ENCODE measurements at places on chromosomes 5 and 9.

DNA sequence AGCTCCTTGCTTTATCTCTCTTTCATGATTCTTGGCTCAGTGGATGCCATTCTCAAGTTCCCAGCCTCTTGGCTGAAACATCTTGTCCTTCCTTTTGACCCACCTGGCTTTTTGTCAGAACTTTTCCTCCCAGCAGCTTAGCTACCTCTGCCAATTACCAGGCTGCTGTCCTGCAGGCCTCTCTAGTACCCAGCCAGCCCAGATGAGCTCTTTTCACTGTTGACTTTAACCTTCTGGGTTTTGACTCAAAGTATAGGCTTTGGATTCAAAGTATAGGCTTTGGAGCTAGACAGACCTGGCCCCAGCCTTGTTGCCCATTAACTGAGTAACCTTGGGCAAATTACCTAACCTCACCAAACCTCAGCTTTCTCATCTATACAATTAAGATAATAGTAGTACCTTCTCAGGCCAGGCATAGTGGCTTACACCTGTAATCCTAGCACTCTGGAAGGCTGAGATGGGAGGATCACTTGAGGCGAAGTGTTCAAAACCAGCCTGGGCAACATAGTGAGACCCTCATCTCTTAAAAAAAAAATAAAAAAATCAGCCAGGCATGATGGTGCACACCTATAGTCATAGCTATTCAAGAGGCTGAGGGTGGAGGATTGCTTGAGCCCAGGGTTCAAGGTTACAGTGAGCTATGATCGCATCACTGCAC is 6.6 kb upstream of the TMEFF1 start:
- DNase-seq, result no peak

- DNase-seq, result no peak
Measured at GRCh38 chr5:6450319-6450833, 1.7 kb downstream of the UBE2QL1 start.

GRCh38 chr5:14513266-14513665 is 68.3 kb upstream of the OTULINL start:
- DNase-seq, result no peak

- DNase-seq, result no peak
Measured at GRCh38 chr5:172866802-172867748, 33.0 kb downstream of the ERGIC1 start.

- no peak for DNase-seq
Measured at GRCh38 chr9:117835798-117836197, 131.6 kb downstream of the TLR4 start.

GRCh38 chr5:18745988-18746615 is 1111.8 kb downstream of the TAF11L14 start:
- DNase-seq, result no peak

DNA sequence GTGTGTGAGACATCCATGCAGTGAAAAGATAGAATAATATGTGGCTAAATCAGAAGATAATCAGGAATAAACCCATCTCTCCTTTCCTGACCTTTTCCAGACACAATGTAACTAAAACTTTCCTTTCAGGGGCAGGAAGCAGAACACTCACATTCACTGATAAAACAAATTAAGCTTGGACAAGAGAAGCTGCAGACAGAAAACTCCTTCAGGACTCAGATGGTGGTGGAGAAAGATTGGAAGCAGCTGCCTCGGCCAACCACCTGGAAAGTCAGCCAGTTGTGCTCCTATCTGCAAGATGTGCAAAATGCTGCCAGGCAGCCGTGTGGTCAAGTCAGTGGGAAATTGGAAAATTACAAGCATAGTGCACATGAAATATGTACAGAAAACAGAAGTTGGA is 26.9 kb downstream of the RASEF start:
- no peak for DNase-seq

GRCh38 chr5:149656576-149657182 is 73.4 kb upstream of the PPARGC1B start:
- no peak for DNase-seq

GRCh38 chr9:130885484-130886375 is 10.9 kb downstream of the QRFP start:
- no peak for DNase-seq

- no peak for DNase-seq
Measured at GRCh38 chr5:121152411-121152810, 688.3 kb downstream of the PRR16 start.

DNA sequence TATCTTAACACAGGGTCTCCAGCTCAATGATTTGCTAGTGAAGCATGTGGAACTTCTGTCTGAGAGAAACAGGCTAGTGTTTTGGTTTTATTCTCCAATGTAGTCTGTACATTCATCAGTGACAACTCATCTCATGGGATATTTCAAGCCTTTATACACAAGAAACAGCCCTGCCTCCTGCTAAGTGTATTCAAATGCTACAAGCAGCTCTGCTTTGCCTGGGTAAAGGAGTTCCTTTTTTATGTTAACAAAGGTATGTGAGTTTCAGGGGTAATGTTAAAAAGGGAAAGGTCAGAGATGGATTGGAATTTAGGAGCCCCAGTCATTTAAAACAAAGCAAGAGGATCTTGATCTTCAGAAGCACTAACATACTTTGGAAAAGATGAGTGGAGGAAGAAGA is 498.7 kb downstream of the ISL1 start:
- DNase-seq, result no peak

GRCh38 chr5:149349382-149349781 is 4.1 kb downstream of the GRPEL2 start:
- no peak for DNase-seq

- no peak for DNase-seq
Measured at GRCh38 chr9:27701587-27701986, 128.3 kb upstream of the C9orf72 start.

GRCh38 chr5:74136276-74136825 is 504.2 kb downstream of the ENC1 start:
- DNase-seq, result no peak

GRCh38 chr5:149517461-149518122 is 33.6 kb downstream of the CSNK1A1 start:
- peak; percentile 28 for DNase-seq

DNA sequence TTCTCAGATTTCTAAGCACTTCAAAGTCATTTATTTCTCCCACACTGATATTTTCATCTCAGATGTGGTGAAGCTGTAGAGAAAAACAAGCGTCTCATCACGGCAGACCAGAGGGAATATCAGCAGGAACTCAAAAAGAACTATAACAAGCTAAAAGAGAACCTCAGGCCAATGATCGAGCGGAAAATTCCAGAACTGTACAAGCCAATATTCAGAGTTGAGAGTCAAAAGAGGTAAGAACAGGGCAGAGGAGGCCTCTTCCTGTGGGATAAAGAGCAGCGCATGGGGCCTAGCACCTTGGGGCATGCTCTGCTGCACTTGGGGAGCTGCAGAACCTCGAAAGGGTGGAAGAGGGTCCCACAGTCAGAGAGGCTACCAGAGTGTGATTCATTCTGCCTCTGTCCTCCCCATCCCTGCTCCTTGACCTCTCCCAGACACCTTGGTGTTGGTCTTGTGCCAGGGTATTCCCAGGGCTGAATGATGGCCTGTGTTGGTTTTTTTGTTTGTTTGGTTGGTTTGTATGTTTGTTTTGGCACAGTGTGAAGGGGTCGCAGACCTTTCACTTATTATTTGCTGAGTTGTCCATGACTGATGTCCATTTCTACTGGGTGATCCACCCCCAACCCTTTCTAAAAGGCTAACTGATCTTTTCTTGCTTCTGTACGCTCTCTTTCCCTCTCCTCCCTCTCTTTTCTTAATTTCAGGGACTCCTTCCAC is 248.9 kb downstream of the DOCK8 start:
- no peak for DNase-seq

GRCh38 chr9:105098370-105098769 is 146.1 kb upstream of the SLC44A1 start:
- DNase-seq, result no peak

DNA sequence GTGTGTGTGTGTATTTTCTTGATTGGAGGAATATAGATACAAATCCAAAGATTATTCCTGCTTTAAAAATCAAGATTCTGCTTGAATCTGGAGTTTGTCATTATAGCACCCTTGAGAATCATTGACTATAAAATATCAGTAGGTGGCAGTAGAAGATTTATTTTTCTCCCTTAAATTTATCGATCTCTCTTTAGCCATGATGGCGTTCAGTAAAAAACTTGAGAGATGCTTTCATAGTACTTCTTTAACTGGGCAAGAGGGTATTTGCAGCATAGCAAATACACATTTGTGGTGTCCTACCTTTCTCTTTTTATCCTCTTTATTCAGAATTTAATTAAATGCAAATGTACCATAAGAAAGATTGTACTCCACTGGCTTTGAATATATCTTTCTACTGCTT is 307.7 kb downstream of the ADGRV1 start:
- DNase-seq, result no peak

DNA sequence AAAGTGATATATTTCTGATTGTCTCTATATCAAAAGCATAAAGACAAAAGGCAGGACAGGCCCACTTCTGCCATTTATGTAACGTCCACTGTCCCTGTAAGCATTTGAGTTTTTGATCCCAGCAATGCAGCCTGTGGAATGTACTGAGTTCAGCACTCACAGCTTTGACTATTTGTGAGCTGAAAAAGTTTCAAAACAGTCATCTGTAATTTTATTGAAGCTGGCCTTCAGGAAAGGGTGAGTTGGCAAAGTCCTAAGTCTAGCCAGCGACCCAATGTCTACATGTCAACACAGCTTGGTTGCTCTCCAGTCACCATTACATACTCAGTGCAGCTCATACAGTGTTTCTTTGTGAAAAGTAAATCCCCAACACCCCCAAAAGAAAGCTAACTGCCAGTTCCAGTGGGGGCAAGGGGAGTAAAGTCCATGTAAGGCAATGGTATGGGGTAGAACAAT is 9.7 kb downstream of the LIFR start:
- no peak for DNase-seq

- no peak for DNase-seq
Measured at GRCh38 chr9:5949103-5949699, 58.5 kb downstream of the MLANA start.

DNA sequence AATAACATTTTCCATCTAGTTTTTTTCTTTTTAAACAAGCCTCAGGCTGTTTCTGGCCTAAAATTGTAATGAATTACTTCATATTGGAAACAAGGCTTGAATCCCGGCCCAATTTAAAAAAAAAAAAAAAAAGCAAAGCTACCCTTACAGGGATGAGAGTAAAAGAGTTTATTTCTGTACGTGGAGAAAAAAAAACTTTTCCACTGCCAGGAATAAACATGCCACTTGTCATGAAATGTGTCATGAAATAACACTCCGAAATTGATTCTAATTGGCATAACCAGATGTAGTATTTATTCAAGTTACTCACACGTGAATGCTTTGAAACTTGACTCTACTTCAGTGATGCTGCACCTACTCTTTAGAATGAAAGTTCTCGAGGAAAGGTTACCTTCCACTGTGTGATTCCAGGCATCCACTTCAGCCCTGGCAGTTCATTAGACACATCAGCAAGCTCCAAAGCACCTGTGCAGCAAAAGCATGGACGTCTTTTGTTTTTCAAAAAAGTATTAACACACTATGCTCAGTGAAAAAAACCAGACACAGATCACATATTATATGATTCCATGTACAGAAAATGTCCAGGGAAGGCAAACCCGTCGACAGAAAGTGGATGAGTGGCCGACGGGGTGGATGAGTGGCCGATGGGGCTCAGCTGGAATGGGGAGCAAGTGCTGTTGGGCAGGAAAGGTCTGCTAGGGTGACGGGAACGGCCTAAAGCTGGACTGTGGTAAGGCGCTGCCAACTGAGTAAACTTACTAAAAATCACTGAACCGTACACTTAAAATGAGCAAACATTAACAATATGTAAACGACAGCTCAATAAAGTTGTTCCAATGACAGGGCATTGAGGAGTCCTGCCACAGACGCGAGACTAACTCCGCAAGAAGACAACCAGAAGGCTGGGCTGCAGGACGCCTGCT is 21.2 kb downstream of the NSUN2 start:
- DNase-seq, result no peak

- DNase-seq, result peak; percentile 13
Measured at GRCh38 chr9:81848472-81848871, 79.8 kb upstream of the SPATA31D4 start.

GRCh38 chr9:133661846-133662540 is 25.8 kb downstream of the DBH start:
- DNase-seq, result no peak

DNA sequence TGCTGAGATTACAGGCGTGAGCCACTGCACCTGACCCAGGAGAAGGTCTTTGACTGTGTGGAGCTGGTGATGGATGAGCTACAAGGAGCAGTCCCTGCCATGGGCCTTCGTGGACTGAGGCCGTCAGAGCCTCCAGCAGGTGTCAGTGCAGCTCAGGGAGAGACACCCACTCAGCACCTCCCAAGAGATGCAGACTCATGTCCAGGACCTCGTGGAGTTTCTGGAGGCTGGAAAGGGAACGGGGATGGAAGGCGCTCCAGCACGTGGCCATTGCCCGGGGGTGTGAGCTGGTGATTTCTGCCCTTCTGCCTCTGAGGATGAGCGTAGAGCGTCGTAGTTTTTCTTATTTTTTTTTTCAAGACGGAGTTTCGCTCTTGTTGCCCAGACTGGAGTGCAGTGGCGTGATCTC is 9.5 kb downstream of the TOR4A start:
- DNase-seq, result no peak

DNA sequence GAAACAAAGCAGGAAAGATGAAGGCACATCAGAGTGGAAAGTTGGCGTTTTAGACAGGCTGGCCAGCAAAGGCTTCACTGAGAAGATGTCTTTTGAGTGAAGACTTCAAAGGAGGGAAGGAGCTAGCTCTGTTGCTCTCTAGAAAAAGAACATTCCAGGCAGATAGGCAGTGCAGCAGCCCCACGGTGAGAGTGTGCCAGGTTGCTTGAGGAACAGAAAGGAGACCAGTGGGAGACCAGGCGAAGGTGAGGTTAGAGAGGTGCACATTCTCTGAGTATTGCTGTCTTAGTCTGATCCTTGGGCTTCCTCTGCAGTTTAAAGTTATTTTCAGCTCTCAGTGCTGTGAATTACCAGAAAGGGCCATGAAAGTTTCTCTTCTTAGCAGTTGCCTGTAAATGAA is 83.8 kb downstream of the SLC44A1 start:
- no peak for DNase-seq

DNA sequence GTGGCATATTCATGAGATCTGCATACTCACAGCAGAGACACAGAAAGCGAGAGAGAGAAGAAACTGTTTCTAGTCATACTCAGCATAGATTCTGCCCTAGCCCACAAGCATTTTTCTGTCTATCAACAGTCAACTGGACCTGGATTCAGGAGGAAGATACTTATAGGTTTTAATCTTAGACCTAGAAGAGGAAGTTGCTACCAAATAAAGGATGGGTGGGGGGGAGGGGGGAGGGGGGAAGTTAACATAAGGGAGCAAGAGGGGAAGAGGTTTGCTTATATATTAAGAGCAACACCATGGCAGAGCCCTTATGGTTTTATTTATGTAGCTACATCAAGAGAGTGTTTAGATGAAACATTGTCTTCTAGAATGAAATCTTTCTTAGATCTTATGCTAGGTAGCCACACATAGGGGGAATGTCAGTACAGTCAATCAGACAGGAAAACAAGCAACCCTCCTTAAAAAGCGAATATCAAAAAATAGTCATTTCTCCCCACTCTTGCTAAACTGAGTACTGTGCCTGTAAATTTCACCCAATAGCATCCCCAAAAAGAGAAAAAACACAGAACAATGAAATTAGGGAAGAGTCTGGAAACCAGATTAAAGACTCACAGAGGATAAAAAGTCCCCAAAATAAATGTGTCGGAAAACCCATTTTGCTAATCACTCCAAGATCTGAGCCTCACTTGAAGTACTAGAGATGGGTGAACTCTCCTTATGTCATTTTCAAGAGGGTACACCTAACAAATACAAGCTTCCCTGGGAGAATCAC is 192.7 kb upstream of the NR4A3 start:
- no peak for DNase-seq
